ENCODE measurements at places on chromosomes 2 and 18. TPM values are rescaled to one million over a fixed set of nuclear protein-coding genes. Genes with fewer than 3 reads are reported as not detected.

The CXCR1 gene
- not detected for polyA plus RNA-seq

The CLASP1 gene
- polyA plus RNA-seq = 16.0 TPM

The APCDD1 gene
- not detected for polyA plus RNA-seq

The POTEJ gene
- polyA plus RNA-seq = 0.07 TPM

The MDH1B gene
- polyA plus RNA-seq = 3.2 TPM

The SKOR2 gene
- not detected for polyA plus RNA-seq

The CHPF gene
- 15.1 TPM for polyA plus RNA-seq

The HRH4 gene
- polyA plus RNA-seq = 0.07 TPM

The TBR1 gene
- polyA plus RNA-seq = 0.07 TPM

DNA sequence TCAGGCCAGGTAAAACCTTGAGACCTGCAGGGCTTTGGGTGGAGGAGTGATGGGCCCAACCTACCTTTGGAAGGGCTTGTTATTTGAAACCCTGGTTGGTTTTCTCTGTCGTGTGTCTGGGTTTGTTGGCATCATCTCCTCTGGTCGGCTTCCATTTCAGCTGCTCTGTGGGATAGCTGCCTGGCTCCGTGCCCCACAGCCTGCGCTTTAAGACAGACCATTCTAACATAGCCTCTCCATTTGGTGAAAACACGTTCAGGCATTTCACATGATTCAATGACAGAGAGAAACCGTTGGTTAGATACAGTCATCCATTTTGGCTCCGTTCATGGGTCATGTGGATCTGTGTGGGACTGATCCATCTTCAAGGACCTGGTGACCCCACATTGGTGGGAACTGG lies 37.0 kb upstream of the LYPD6B start:
- DNase-seq = no peak

GRCh38 chr2:147320146-147320545 lies 524.7 kb upstream of the ACVR2A start:
- DNase-seq = no peak

DNA sequence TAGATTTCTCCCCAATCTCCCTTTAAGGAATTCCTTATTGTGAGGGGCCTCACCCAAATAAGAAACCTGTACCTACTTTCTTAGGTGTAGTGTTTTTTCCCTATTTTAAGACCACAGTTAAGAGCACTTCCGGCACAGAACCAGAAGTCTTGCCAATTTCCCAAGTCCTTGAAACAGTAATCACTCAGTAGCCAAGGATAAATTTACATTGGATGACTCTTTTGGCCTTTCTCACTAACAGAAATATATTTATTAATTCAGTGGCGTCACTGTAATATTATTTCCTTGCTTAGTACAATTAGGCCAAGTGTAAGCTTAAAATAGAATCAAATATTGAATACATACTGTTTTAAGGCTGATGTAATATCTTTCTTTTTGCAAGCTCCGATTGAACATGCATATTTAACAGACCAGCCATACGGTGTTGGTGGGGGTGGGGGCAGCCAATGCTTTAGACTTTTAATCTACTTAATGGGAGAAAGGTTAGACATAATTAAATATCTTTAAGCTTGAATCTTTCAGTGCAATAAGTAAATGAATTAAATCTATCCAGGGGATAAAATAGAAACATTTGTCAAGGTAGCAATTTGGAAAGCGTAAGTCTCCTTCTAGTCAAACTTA lies 50.8 kb upstream of the ITGA6 start:
- no peak for DNase-seq

- DNase-seq = no peak
These were observed 17.6 kb downstream of the TTC32 start for GRCh38 chr2:19883971-19884720.

GRCh38 chr2:51710222-51710621 lies 678.3 kb upstream of the NRXN1 start:
- peak; percentile 23 for DNase-seq

DNA sequence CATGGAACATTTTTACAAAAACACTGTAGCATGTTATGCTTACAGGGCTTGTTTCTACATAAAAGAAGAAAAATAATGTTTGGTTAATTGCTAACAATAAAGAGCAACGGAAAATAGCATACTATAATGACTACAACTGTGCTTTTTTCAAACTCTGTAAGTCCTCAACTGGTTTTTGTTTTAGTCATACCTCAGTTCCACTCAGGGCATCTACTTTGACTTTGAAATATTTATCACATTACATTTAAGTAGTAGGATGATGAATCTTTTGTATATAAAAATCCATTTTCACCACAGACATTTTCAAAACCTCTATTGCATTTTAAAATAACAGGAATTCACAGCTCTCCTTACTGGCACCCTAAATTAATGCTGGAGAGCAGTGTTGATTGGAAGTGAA lies 8.3 kb downstream of the SATB2 start:
- no peak for DNase-seq

- DNase-seq = peak; percentile 93
These were observed 4.7 kb upstream of the DNAJB2 start for GRCh38 chr2:219274361-219274921.

DNA sequence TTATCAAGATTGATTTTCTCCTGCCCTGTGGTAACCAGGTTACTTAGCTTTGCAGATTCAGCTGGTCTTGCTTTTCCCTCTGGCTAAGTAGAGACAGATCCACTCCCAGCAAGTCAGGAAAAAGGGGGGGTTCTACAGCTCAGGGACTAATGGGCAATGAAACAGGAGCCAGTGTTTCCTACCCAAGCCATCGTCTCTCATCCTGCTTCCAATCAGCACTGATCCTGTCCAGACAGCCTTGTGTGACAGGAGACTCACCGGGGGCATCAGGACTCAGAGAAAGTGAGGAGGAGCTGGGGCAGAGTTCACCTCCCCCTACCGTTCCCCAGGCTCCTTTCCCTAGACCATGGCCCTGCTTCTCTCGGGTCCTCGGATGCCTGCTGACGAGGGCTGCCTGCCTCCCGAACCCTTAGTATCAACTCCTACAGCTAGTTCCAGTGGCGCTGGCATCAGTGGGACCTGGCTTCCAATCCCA lies 307.6 kb downstream of the ALK start:
- DNase-seq = no peak

GRCh38 chr2:137696916-137697315 lies 267.4 kb upstream of the HNMT start:
- no peak for DNase-seq

Data from A549 (cell line).